ENCODE measurements at places on chromosomes 3 and 15.

DNA sequence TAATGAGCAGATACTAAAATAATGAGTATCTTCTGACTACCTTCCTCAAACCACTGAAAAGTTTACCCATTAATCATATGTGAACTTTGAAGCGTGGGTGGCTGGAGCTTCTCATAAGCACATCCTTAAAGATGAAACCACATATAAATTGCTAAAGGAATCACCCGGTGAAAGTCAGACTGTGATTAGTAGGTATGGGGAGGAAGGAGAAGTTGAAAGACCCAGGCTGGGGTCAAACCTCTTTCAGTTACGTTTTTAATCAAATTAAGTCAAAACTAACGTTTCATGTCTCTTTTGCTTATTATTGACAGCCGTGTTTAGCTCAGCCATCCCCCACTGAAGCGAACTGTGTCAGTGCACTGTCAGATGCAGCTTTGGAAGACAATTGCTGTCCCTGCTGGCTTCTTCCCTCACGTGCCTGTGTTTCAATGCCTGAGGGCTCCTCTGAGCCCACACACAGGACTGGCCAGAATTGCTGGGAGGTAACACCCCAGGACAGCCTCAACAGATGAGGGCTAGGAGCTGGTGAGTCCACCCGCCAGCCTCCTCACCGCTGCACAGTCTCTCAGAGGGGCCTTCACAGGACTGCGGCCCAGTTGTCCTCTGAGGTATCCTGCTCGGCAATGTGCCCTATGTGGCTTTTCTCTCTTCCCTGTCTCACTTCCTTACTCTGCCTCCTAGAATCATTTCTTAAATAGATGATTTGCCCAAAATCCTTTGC is 29.3 kb upstream of the SH3BP5 start:
- DNase-seq, result peak; percentile 48

- no peak for DNase-seq
These were observed 25.0 kb upstream of the BFSP2 start for GRCh38 chr3:133374708-133375402.

GRCh38 chr3:125381314-125381713 is 6.2 kb upstream of the ZNF148 start:
- DNase-seq, result no peak

GRCh38 chr15:34644061-34644460 is 60.6 kb upstream of the GOLGA8B start:
- no peak for DNase-seq

- no peak for DNase-seq
These were observed 271.4 kb downstream of the THSD4 start for GRCh38 chr15:71386448-71387236.

DNA sequence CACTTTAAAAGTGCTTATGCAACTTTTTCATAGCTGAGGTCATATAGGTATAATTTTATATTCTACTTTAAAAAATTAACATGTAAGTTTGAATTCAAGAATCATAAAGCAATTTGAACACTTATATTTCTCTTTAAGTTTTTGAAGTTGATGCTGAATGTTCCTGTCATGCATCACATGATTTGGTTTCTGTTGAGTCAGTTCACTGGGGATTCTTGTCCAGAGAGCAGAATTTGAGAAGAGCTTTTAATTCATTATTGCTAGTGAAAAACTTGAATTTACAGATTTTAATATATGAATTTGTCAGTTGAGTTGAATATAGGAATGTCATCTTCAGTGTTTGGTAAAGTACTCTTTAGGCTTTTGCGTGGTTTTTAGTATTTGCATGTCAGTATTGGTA is 7.9 kb downstream of the SLC25A26 start:
- no peak for DNase-seq

DNA sequence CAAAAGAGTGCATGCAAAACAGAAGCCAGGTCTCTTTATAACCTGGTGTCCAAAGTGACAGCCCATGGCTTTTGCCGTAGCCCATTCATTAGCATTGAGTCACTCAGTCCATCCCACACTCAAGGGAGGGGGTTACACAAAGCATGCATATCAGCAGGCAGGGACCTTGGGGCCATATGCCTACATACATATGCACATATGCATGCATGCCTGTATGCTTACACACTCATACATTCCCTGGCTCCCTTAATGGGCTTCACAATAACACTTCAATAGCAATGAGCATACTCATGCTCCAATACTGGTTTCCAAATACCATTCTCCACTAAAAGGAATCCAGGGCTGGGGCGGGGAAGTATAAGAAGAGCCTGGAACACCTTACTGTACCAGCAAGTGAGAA is 22.0 kb downstream of the TRPM1 start:
- DNase-seq, result no peak

DNA sequence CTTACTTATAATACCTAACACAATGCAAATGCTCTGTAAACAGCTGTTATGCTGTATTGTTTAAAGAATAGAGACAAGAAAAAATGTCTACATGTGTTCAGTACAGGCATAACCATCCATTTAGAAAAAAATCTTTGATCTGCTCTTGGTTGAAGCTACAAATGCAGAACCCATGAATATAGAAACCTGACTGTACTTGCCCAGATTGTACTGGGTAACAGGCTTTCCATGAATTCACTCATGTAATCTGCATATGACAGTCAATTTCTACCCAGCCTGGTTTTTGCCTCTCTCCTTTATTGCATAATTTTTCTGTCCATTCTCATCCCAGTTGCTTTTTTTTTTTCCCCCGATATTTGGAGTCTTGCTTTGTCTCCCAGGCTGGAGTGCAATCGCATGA is 62.6 kb upstream of the ETV5 start:
- DNase-seq, result no peak

- peak; percentile 41 for DNase-seq
These were observed 19.5 kb downstream of the XXYLT1 start for GRCh38 chr3:195251336-195252065.

DNA sequence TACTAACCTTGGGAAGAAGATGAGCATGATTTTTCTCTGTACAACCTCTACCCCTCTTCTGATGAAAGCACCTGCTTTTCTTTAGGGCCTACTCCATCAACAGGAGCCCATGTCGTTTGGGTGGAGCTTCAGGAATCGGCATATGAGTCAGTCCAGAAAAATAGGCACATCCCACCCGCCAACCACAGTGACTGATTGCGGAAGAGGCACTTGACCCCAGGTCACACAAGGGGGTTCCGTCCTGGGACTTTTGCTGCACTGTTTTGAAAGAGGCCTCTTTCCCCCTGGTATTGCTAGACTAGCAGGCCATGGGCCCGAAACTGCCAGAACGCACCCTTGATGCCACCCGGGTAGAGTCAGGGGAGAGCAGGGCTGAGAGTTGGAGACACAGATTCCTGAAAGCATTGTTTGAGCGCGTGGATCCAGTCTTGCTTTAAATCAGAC is 19.3 kb upstream of the NRROS start:
- peak; percentile 31 for DNase-seq

DNA sequence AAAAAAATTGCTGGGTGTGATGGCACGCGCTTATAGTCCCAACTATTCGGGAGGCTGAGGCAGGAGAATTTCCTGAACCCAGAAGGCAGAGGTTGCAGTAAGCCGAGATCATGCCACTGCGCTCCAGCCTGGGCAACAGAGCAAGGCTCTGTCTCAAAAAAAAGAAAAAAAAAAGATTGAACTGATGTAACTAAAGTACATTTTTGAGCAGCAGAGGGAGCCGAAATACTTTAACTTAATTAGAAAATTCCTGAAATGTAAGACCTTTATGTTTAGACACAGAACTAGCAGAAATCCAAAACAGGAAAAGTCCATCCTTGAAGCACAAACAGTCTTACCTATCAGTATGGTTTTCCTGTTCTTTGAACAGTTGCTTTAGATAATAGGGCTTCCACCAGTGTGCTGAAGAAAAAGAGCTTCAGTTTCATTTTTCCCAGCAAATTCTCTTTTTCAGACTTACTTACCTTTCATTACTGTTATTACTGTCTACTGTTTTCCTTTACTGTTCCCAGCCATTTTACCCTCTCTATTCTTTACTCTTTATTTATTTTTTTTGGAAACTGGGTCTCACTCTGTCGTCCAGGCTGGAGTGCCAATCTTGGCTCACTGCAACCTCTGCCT is 33.4 kb upstream of the ZNF609 start:
- DNase-seq, result no peak

Measured in Peyer's patch (tissue), 4 donors.